Renal cortical epithelial cell (primary cell): ENCODE measurements at places on chromosomes 12 and 14. TPM values are rescaled to one million over a fixed set of nuclear protein-coding genes. Genes with fewer than 3 reads are reported as not detected.

DNA sequence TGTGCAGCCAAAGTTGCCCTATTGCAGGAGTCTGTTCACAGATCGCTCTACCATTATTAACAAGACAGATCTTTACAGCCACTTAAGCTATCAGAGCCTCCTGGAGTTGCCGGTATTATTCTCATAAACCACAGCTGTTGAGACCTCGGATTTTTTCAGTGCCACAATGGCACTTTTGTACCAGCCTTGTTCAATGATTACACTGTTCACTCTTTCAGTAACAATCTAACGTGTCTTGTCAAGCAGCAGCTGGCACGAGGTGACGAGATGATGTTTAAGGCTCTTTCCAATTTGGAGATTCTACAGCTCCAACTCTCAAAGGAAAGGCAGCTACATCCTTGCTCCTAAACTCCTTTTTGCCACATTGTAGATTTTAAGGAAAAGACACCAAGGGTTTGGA is 30.7 kb downstream of the LRIG3 start:
- DNase-seq, result no peak

DNA sequence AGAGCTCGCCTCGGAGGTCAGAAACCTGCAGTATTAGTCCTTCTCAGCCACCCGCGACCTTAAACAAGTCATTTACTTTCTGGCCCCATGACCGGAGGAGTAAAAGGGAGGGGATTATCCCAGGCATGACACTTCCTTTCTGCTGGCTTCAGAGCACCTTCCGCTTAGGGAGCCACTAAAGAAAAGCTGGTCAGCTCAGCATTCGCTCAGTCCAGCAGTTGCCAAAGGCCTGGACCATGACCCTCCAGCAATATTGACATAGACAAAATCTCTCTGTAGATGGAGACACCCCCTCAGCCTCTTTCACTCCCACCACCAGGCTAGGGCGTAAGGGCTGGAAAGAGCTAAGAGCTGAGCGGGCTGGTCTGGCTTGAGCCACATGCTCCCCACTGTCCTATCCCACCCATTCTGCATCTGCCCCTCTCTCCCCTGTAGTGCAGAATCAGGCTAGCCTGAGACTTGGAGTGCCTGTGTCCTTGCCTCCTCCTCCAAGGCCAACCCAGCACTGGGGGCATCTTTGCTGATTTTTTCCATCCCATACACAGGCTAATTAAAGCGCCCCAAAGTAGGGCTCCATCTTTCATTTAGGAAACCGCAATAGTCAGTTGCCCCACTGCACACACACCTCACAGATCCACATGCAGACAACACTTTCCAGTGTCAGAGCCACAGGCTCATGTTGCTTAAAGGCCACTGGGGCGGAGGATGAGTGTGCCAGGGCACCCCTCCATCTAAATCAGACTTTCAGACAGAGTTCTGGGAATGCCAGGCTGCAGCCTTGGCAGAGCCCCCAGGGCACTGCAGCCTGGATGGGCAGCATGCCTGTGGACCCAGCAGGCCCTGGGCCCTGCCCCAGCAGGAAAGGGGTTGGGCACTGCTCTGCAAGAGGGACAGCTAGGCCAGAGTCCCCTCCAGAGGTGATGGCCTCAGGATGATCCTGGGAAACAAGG is 4.0 kb upstream of the CPNE6 start:
- no peak for DNase-seq

Gene TSPAN8
- 1.7 and 2.2 TPM in 2 replicates for total RNA-seq

DNA sequence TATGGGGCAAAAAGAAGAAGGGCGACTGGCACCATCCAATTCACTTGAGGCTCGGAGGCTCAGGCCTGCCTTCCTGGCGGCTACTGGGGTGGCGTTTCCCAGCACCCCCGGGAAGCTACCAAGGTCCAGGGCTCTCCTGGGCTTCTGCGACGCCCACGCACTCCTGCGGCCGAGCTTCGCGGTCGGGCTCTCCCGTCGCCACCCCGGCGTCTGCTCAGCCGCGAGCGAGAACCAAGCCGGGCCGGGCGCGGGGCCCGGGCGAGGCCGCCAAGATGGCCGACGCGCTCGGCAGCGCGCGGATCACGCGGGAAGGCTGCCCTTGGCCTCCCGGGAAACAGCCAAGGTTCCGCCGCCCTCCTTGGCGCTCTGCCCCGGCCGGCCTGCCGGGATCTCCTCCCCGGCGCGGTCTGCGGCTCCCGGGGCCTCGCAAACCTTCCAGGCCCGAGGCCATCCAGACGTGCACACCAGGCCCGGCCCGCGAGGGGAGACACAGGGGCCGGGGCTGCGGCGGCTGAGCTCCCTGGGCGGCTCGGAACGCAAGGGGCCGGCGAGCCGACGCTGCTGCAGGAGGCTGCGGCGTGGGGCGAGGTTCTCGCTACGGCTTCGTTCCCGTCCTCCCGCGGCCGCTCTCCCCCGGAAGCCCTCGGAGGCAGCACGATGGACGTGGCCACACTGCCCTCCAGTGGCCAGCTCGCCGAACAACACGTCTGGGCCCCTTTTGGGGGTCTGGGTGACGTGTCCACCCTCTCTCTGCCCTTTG is 23.5 kb upstream of the ZFP36L1 start:
- DNase-seq, result peak; percentile 49

Gene CIDEB
- total RNA-seq, result 0.87 and 2.8 TPM in 2 replicates

Gene PRR13
- 34.7 and 45.1 TPM in 2 replicates for total RNA-seq

DNA sequence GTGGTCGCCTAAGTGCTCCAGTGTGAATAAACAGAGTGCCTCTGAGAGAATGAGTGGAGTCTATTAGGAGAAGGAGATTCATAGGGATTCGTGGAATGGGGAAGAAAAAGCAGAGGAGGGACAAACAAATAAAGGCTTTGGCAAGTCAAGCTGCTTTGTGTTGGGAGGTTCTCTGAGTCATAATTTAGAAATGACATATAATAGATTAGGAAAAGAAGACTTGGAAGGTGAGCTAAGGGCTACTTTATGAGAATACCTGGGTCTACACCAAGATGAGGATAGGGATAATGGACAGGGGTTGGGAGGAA is 6.4 kb upstream of the NTN4 start:
- DNase-seq, result peak; percentile 70

DNA sequence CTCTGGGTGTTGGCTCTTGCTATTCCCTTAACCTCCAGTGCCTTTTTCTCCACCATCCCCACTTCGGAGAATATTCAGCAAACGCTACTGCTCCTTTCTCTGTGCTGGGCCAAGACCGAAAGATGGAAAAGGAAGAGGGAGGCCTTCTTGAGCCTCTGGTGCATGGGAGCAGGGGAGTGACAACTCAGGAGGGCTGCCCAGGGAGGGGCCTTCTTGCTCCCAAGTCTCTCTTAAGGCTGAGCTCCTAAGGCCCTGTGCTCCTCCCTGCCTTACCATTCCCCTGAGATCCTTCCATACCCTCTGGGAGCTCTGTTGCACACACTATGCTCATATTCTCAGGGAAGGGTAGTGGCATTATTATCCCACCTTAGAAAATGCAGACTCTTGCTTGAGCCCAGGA is 34.9 kb downstream of the SH2B3 start:
- no peak for DNase-seq

GRCh38 chr14:39025250-39025809 is 77.7 kb downstream of the SEC23A start:
- DNase-seq, result no peak

Gene VRTN
- not detected in 2 replicates for total RNA-seq

DNA sequence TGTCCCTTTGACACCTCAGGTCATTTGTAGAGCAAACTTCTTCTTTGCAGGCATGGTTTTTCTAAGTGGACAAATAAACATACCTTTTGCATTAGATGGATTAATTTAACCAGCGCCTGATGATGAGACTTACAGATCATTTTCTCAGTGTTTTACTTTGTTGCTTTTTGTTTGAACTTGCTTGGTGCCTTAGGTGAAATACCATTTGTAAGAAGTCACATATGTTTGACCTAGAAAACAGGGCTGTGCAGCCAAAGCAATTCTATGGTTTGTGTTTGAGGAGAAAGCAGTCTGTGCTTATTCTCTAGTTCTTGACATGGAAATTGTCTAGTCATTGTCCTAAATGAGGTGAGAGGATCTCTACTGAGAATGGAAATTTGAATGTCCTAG is 111.1 kb downstream of the DIP2B start:
- DNase-seq, result peak; percentile 55

GRCh38 chr12:19575337-19576243 is 136.3 kb downstream of the AEBP2 start:
- peak; percentile 18 for DNase-seq

Gene LALBA
- not detected in 2 replicates for total RNA-seq

DNA sequence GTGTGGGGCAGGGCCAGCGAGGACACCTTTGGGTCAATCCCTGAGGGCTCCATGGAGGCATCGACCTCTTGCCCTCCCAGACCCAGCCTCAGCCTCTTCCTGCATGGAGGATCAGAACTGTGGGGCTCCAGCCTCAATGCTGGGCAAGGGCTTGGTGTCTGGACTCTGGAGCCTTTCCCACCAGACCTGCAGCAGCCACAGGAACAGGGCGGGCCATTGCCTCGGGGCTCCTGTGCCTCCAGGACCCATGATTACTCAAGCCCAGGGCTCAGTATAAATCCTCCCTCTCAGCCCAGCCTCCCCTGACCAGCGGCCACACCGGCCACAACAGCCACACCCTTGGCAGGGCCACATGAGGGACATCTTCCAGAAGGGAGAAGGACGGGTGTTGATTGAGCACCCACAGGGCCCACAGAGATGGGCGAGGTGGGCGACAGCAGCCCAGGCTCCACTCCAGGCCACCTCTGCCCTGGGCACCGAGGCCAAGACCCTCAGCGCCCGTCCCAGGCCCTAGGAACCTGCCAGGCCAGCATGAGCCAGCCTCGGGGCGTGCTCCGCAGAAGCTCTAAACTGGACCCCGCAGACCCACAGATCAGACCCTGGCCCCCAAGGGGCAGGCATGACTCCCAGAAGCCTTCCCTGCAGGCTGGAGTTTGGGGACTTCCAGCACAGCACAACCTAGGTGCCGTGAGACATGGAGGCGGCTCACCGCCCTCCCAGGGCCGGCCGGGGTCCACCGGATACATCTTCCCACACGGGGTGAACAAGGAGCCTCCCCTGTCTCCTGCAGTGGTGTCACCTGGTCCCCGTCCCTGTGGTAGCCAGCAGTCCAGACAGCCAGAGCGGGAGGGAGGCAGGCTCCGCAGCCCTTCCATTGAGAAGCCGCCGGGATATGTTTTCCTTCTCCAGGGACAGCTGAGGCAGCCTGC is 25.1 kb downstream of the NCOR2 start:
- DNase-seq, result no peak

Gene PPHLN1
- 106 and 109 TPM in 2 replicates for total RNA-seq

Gene INSM2
- 0.05 TPM in 1 of 2 replicates, not detected in the other for total RNA-seq

DNA sequence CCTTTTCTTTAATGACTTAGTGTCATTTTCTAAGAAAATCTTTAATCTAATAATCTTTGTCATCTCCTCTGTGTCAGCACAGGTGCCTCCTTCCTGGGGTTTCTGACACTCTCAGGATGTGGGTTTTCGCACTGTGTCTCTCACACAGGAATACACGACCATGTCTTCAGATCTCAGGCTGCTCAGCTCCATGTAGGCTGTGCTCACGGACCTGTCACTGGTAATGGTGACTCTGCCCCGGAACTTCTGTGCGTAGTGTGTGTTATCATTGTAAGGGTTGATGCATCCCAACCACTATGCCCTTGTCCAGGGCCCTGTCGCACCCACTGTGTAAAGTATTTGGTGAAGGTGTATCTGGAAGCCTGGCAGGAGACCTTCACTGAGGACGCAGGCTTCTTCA is 647.8 kb downstream of the TMEM121 start:
- no peak for DNase-seq

Gene KRT2
- total RNA-seq, result not detected in 2 replicates

DNA sequence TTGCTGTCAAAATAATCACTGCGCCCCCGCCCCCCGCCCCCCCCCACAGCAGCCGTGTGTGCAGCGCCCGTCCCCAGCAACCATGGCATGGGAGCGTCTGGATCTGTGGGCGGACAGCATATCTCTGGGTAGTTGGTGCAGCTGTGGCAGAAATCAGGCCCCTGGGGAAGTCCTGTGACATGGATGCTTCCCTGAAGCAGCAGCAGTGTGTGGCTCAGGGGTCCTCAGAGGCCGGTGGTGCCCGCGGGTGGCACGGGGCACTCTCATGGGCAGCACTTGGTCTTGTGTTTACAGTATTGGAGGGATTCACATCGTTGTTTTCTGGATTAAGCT is 19.2 kb downstream of the XRCC3 start:
- no peak for DNase-seq

- no peak for DNase-seq
Measured at GRCh38 chr12:52321418-52321817, 220 bp upstream of the KRT83 start.

Gene RNU4-1
- under 0.01 TPM in 2 replicates for total RNA-seq

GRCh38 chr12:105278043-105278697 is 42.2 kb upstream of the APPL2 start:
- DNase-seq, result no peak

Gene SLC6A15
- total RNA-seq, result 0.30 and 2.8 TPM in 2 replicates

Gene CHPT1
- total RNA-seq, result 38.2 and 76.1 TPM in 2 replicates

GRCh38 chr12:52517888-52518287 is 2.3 kb downstream of the KRT5 start:
- no peak for DNase-seq

Gene OTX2
- not detected in 2 replicates for total RNA-seq

- DNase-seq, result no peak
Measured at GRCh38 chr12:13102461-13103195, 839 bp downstream of the GSG1 start.

Gene GAS2L3
- 23.7 and 24.7 TPM in 2 replicates for total RNA-seq

DNA sequence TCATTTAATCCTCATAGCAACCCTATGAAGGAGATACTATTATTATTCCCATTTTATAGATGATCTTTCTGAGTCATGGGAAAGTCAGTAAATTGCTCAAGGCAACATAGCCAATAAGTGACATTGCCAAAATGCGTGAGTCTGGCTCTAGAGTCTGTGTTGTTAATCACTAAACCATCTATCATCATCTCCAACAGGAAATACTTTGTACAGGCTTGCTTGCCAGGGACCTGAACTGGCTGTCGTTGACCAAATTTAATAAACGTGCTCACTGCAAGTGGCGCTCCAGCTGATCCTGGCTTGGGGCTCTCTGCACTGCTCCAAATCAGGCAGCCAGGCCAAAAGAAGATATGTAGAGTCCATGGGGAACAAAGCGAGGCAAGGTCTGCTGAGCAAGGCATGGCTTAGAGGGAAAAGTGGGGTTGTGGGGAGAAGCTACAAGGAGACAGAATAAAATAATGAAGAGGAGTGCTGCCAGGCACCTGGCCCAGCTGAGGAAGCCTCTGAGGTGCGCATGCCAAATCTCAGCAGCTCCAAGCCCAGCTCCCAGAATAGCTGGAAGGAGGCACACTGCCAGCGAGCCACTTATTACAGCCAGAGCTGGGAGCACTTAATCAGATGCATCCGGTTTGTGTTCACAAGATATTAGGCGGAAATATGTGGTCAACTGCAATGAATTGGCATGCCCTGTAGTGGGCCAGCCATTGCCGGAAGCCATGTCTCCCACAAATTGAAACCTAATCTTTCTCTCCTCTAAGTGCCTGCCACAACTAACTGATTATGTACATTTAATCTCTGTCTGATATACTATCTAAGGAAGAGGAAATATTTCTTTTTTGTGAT is 43.3 kb upstream of the PTPRO start:
- DNase-seq, result peak; percentile 68

Gene RPGRIP1
- 0.05 TPM in 1 of 2 replicates, not detected in the other for total RNA-seq

DNA sequence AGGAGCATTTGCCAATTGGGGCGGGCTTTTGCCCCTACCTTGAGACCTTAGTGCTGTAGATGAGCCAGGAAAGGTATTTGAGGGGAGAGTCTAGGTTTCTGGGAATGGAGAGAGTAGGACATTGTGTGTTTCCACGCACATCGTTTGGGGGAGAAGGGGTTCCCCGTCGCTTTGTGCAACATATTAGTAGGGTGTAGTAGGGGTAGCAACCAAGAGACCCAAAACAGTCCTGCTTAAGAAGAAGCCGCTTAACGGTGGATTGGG is 694 bp upstream of the PTGES3 start:
- DNase-seq, result no peak

GRCh38 chr12:93848523-93849101 is 171.4 kb downstream of the CRADD start:
- no peak for DNase-seq

Gene TOMM20L
- not detected in 2 replicates for total RNA-seq

GRCh38 chr14:26589925-26590324 is 7.9 kb downstream of the NOVA1 start:
- DNase-seq, result no peak
